Caki2 (cell line): ENCODE measurements at places on chromosomes 6 and 20.

DNA sequence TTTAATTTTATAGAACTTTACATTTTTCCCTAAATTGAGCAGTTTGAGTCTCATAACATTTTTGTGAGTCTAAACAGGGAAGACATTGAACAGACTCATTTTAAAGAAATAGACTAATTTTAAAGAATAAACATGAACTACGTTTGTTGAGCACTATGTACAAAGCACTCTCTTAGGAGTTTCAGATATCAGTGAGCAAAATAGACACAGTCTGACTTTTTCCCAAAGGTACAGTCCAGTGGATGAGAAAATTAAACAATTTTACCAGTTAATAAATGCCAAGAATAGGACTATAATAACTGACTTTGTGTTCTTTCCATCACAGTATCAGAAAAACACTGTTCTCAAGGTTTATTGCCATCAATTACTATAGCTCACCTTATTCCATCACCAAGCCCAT lies 18.1 kb downstream of the OPRM1 start:
- no peak for DNase-seq

DNA sequence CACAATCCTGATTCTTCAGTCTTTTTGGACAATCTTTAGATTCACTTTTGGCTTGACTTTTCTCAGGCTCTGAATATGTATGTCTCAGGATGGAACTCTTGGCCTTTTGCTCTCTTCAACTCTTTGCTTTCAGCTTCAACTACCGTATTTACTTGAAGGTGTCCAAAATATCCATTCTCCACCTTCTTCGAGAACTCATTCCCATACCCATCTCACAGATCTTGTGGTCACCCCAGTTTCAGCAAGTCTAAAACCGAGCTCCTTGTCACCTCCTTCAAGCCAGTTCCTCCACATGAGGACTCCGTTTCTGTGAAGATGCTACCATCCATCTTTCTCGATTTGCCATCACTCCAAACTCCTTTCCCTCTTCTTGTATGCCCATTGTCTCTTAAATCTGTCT lies 2.0 kb upstream of the MMP24 start:
- no peak for DNase-seq

DNA sequence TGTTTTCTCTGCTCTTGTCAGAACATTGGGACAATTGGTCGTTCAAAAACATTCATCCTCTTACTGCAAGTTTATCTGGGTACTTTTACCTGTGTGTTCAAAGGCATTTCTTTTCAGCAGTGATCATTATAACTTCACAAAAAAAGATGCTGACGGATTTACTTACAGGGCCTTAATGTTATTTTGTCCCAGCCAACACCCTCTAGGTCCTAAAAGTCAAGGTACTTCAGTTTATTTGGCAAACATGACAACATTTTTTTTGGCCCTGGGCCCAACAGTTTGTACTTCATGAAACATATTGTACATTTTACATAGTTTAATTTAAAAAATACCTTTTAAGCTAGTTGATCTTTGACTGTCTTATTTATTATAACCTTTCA lies 241.2 kb upstream of the TAB2 start:
- DNase-seq, result no peak

DNA sequence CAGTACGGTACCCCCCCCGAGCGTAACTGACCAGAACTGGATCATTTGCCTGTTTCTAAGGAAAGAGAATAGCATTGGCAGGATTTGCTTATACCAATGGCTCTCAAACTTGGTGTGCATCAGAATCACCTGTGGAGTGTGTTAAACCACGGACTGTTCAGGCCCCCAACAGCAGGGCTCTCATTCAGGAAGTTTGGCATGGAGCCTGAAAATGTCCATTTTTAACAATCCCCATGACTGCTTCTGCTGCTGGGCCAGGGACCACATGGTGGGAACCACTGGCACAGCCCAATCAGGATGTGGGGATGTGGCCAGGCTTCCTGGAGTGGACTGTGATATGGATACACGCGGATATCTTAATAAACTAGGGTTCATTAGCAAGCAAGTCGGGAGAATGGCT lies 53.9 kb downstream of the GTF2H5 start:
- DNase-seq, result no peak

DNA sequence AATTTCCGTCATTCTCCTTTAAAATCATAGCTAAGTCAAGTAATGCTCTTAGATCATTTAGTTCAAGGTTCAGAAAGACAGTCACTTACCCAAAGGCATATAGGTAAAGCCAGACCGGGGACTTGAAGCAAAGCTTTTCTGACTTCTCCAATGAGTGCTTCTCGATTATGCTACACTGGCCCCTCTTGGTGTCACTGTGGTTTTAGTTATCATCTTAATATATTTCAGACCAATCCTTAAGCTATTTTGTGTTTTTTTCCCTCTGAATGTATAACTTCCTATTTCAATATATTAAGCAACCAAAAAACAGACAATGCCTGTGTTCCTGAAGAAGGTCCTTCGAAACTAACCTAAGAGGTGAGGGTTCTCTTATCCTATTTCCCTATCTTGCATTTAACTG lies 3.9 kb downstream of the PRDM1 start:
- peak; percentile 17 for DNase-seq

DNA sequence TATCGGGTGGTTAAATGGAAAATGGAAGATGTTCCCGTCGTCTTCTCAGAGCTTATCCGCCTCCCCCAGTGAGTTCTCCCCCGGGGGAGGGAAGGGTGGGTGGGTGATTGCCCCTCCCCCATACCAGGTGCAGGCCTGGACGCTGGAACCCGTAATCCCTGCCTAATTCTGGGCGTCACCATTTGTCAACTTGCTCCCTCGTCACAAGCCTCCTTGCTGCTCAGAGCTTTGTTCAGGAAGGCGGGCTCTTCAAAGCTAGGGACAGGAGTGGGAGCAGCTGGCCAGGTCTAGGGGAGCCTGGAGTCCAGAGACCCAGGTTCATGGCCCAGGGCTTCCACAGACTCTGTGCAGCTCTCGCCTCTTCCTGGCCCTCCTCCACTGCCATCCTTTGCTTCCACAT lies 25.6 kb downstream of the CDH22 start:
- no peak for DNase-seq

DNA sequence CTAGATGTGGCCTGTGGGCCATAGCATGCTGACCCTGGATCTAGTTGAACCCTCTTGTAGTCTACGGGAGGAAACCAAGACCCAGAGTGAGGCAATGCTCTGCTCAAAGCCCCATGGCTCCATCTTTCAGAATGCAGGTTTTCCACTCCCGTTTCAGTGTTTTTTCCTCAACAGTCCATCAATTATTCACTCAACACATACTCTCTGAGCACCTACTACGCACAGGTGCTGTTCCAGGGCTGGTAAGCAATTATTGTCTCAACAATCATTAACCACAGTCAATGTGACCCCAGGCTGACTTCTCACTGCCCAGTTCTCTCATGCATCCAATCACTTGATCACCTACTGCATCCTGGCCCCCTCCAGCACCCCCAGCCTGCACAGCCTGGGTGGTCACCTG lies 20.0 kb downstream of the MOCS1 start:
- DNase-seq, result no peak

- DNase-seq, result no peak
These were observed 11.8 kb upstream of the FOXF2 start for GRCh38 chr6:1377526-1377925.

DNA sequence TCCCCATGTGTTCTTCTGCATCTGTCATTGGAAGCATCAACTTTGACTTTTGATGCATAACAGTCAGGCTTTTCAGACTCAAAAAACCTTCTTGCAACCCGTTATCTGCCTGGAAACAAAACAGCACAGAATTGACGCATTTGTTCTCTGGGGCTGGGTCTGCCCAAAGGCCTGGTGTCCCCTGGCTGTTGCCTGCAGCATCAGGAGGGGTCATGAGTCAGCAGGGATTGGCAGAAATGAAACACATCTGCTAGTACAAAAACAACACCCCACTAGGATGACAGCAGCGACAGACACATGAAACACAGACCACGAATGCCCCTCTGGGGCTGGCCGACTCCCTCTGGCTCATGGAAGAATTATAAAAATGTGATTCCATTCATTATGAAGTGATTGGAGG lies 157.6 kb upstream of the INSM1 start:
- no peak for DNase-seq

GRCh38 chr20:10089871-10090587 lies 55.2 kb downstream of the ANKEF1 start:
- no peak for DNase-seq

GRCh38 chr20:12570371-12570770 lies 438.4 kb upstream of the SPTLC3 start:
- DNase-seq, result peak; percentile 33

GRCh38 chr6:27747637-27748036 lies 164.6 kb downstream of the OR2B2 start:
- DNase-seq, result no peak

DNA sequence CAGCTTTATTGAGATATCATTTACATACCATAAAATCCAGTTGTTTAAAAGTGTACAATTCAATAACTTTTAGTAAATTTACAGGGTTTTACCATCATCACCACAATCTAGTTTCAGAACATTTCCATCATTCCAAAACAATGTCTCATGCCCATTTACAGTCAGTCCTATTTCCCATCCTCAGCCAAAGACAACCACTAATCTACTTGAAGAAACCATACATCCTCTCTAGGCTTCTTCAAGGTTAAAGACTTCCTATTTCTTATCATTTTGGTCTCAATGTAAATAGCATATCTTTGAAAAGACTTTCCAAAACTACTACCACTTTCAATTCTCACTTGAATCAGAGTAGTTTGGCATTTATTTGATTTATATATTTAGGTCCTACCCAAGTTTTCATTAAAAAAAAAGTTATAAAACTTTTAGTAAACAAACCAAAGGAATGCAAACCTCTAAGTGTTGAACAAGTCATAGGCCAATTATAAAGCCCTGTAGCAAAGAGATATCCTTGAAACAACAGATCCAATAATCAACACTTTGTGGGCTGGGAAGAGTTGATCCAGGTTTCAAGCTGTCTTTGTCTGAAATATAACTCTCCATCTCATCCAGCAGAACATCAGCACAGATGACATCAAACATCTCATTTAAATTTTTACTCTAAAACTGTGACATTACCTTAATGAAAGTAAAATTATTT lies 211.3 kb upstream of the RUNX2 start:
- DNase-seq, result no peak

GRCh38 chr20:44447827-44448419 lies 27.8 kb upstream of the TTPAL start:
- no peak for DNase-seq

DNA sequence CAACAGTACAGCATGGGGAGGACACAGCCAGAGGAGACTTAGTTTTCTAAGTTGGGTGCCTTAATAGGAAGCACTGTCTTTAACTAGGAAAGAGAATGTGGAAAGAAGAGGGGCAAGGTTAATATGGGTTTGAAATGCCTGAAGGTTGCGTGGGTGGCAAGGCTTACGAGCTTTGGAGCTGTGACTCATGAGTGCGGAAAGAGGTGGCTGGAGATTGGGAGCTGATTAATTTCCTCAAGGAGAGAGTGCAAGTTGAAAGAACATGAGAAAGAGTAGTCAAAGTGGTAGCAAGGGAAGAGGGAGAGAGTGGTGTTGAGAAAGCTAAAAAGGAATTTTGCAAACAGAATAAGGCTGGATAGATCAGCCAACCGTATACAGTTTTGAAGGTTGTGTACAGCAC lies 315.1 kb upstream of the PRND start:
- no peak for DNase-seq

- DNase-seq, result no peak
These were observed 120.2 kb upstream of the BEND3 start for GRCh38 chr6:107235511-107235910.

- DNase-seq, result no peak
These were observed 89.8 kb downstream of the MYB start for GRCh38 chr6:135270676-135271536.

DNA sequence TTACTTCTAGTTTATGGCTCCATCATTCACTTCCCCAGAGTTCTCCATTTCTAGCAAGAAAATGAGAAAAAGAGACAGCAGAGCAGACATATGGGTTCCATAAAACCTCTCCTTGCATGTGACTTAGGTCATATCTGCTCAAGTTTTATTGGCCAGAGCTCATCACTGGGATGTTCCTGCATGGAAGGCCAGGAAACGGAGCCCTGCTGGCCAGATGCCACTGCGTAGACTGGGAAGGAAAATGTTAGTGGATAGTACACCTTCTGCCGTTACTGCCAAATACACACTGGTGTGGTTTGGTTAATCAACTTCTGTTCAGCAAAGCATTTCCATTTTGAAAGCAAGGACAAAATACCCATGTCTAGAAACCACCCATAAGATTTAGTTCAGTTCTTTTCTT lies 220.6 kb upstream of the TSHZ2 start:
- DNase-seq, result no peak

GRCh38 chr6:33790379-33790778 lies 1.4 kb upstream of the LEMD2 start:
- no peak for DNase-seq

DNA sequence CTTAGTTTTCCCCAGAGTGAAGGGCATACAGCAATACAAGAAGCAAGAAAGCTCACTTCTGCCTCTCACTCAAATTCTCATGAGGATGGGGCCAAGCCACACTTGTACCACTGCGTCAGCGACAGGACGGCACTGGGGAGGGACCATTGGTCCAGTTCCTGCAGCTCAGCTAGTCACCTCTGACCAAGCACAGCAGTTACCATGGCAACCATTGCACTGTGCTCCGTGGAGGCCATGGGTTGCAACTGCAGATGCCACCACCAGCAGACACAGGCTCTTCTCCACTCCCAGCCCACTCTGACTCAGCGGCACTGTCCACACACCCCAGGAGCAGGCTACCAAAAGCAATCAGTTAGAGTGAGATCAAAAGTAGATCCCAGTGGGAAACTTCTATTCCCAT lies 441.1 kb upstream of the ARID1B start:
- no peak for DNase-seq

- DNase-seq, result no peak
These were observed 68.7 kb downstream of the PHACTR1 start for GRCh38 chr6:12785301-12785700.

GRCh38 chr6:101085327-101085726 lies 204.2 kb upstream of the ASCC3 start:
- no peak for DNase-seq

DNA sequence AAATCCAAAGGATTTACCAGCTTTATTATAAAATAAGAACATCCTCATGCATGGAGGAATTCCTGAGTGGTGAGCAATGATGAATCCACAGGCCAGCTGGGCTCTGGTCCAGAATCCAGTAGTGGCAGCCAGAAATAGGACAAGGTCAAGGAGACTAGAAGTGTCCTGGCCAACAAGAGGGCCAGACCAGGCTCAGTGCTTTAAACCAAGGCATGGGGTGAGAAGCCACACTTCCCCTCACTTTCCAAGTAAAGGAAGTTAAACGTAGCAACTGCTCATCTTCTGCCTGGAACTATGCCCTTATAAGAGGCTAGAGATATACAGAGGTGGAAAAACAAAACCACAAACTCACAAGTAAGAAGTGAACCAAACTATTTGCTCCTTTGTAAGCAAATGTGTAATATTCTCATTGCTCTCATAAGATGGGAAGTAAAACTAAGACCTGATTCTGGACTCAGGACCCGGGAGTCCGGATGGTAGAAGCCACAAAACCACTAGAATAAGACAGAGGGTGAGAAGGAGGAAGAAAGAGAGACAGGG lies 253.2 kb downstream of the UST start:
- DNase-seq, result peak; percentile 34

GRCh38 chr20:6704132-6704861 lies 63.2 kb upstream of the BMP2 start:
- peak; percentile 93 for DNase-seq
